ENCODE measurements at places on chromosomes 7 and 10.

- no peak for DNase-seq
These were observed 41.4 kb downstream of the TOMM7 start for GRCh38 chr7:22781230-22781711.

GRCh38 chr7:113722006-113722405, 196.8 kb downstream of the PPP1R3A start:
- DNase-seq, result no peak

GRCh38 chr10:43312612-43313011, 45.7 kb upstream of the RASGEF1A start:
- DNase-seq, result no peak

DNA sequence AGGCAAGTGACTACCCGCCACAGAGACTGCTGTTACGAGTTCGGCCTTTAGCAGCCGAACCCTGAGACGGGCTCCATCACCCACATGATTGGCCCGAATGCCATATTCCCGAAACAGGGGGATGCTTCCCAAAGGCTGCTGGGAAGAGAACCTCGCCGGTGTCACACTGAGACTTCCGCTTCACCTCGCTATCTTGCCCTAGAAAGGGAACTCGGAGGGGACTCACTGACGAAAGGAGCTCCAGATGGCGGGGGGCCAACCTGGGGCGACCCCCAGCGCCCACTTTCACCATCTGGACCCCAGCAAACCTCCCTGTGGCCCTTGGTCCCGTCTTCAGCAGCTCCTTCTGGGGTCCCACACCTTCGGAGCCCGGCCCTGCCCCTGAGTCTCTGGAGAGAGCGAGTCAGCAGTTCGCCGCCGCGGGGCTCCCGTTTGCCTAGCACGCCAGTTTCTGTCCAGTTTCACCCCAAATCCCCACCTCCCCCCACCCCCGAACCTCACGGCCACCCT, 529 bp downstream of the HPS1 start:
- peak; percentile 62 for DNase-seq

- no peak for DNase-seq
These were observed 175.4 kb downstream of the CHN2 start for GRCh38 chr7:29369909-29370488.

DNA sequence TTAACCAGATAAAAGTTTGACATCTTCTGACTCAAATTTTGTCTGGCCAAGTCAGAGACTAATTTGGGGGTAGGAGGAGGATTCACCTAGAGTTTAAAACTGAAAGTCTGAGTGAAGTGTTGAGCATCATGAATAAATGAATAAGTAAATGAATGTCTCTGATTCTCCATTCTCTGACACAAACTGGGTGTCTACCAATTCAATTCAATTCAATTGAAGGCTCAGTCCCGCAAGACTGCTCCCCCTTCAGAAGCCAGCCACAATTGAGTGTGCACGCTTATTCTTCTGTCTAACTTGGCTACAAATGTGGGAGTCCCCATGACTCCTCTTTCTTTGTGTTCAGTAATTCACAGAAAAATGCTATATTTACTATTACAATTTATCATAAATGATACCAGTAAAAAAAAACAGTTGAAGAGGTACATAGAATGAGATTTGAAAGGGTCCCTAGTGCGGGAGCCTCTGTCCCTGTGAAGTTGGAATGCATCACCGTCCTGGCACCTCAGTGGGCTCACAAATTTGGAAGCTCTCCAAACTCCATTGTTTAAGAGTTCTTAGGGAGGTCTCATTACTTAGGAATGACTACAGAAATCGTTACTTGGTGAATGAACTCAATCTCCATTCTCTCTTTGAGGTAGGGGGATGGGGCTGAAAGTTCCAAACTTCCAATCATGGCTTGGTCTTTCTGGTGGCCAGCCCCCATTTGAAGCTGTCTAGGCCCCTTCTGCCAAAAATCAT, 243.7 kb upstream of the PHYHIPL start:
- DNase-seq, result no peak

DNA sequence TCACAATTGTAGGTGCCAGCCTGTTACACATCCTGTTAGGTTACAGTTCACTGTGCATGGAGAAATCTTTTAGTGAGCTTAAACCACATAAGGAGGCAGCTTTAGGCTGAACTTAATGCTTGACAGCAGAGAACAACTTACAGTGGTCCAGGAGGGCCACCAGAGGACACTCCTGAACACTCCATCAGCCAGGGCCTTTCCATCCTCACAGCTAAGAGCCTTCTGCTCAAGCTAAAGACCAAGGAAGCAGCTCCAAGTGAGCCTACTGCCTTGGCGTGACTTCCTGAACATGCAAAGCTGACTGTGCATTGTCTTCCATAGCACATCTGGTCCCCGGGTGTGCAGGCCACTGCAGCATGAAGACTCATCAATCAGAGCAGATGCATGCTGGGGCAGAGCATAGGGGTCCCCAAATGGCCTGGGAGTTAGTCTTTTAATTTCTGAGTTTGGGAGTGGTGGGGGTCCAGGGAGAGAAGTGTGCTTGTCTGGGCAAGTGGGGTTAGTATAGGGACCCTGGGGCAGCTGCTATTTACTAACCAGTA, 105.0 kb downstream of the ZNF248 start:
- no peak for DNase-seq

DNA sequence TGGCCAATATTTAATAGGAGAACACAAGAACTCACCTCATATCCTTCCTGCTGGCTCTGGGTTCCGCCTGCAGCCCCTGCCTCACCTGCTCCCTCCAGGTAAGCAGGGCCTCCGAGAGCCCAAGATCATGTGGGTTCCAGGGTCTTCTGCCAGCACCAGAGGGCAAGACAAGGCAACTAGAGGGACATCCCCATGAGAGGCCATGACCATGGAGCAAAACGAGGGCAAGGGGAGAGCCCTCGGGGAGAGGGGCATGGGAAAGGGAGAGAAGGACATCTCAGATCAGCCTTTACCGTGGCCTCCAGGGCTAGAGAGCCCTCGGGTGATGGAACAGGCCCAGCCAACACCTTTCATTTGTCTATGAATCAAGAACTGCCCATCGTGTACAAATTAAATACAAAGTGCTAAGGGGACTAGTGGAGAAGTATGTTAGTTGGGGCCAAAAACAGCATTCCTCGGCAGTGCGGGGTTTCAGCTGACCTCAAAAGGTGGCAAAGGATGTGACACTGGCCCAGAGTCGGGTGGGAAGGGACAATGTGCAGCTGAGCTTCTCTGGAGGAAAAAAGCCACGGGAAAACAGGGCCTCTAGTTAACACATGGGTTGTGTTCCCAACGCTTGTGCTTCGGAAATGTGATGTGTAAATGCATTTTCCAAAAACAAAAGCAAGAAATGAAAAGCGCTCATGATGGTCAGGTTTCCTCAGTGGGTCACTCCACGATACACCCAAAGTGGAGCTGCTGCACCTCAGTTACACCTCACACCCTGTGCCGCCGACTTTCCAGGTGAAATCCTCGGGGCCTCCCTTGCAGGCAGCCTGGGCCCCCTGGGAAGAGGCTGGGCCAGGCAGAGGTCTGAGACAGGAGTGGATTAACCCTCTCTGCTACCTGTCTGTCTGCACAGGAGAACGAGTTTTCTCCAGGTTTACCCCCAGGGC, 2.0 kb downstream of the AOC1 start:
- DNase-seq, result no peak

- DNase-seq, result no peak
These were observed 14.0 kb upstream of the IFIT1B start for GRCh38 chr10:89363729-89364442.
